ENCODE measurements at places on chromosomes 13 and 19.

DNA sequence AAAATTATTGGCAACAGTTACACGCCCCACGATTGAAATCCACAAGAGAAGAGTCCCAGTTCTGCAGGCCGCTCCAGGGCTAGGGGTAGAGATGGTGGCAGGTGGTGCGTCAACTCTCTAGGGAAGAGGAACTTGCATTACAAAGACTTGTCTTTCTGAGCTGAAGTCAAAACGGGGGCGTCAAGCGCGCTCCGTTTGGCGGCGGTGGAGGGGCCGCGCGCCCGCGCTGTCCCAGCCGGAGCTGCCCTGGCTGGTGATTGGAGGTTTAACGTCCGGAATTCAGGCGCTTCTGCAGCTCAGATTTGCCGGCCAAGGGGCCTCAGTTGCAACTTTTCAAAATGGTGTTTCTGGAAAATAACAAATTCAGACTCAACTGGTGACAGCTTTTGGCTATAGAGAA lies 38.9 kb downstream of the SOX1 start:
- DNase-seq = no peak

GRCh38 chr13:31166591-31166990 lies 4.9 kb upstream of the HSPH1 start:
- no peak for DNase-seq

- no peak for DNase-seq
Observed at GRCh38 chr13:80469105-80469852, 128.4 kb upstream of the SPRY2 start.

- no peak for DNase-seq
Observed at GRCh38 chr19:28542394-28543243, 670.3 kb downstream of the UQCRFS1 start.

DNA sequence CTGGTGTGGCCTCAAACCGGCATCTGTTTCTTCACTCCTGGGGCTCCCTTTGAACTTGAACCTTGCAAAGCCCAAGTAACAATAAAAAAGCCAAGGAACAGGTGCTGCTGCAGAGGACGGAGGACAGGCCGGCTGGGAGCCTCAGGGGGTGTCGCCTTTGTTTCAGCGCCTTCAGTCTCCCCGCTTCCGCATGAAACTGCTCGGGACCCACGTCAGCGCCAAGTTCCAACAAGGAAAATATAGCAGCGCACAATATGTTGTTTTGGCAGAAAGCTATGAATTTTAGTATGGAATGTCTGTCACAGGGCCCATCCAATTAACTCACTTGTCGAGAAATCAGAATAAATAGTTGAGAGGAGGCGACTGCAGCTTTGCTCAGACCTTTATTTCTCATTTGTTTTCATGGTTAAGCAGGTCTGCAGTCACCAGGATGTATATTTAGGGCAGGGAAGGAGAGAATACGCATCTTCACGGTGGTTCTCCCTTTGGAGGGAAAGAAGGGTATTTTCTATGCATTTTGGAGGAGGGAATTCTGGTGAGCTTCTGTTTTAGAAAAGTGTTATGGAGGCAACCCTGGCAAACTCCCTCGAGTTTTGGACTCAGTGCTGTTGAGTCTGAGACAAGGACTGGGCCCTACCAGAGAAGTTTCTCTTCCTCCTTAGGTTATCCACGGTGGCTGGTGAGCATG lies 34.3 kb upstream of the MEDAG start:
- no peak for DNase-seq

- no peak for DNase-seq
Observed at GRCh38 chr13:102517959-102518358, 78.8 kb upstream of the TPP2 start.

- DNase-seq = no peak
Observed at GRCh38 chr19:11401808-11402543, 17.1 kb downstream of the RGL3 start.

DNA sequence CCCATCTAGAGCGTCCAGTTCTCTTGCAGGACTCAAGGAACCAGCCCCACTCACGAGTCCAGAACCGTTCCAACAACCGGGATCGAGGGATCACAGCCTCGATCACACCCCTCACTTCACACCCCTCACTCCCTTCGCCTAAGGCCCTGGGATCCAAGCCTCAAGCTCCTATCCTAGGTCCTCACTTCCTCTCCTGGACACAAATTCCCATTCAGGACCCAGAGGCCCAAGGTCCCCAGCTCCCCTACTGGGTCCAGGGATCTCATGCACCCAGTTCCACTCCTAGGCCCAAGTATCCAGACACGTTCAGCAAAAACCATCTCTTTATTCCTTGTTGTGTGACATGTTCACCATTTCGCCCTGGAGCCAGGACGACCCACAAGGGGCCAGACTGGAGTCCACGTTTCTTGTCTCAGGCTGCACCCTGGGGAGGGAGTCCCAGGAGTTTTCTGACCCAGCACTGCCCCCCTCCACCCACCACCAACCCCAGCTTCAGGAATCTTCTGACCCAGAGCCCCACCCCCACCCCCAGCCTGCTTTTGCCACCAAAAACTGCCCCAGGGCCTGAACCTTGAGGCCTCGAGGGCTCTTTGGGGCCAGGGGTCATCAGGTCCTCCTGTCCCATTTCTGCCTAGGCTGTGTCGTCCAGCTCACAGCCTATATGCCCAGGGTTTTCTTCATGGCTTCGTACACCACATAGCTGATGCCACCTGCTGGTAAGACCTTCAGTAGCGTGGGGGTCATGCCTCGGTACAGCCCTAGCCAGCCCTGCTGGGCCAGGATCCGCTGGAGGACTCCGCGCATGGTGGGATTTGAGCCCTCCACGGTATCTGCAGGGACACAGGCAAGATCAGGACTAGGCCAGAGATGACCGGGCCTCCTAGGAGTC lies 1.4 kb upstream of the KHSRP start:
- DNase-seq = no peak

DNA sequence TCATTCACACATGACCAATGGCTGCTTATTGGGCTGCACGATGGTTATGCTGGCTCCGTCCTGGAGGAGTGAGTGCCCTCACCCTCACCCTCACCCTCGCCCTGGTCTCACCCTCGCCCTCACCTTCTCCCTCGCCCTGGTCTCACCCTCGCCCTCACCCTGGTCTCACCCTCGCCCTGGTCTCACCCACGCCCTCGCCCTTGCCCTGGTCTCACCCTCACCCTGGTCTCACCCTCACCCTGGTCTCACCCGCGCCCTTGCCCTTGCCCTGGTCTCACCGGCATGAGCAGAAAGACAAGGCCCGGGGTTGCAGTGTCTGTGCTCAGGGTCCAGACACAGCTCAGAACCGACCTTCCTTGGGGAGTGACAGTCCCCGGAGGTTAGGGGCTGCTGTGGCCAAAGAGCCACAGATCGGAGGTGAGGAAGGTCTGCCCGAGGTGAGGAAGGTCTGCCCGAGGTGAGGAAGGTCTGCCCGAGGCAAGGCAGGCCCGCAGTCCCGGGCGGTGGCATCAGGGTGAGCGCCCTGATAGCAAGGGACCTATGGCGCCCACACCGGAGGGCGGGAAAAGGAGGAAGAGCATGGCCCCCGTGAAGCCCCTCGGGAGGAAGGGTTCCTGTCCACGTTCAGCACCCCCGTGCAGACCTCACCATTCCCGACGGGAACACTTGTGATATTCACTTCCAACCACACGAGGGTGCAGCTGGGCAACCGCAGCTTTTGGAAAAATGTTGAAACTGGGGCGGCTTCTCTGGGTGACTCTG lies 65.6 kb downstream of the MCF2L start:
- no peak for DNase-seq

- no peak for DNase-seq
Observed at GRCh38 chr13:99686157-99686572, 184.9 kb downstream of the TM9SF2 start.

- DNase-seq = no peak
Observed at GRCh38 chr13:35818633-35819067, 312.5 kb downstream of the DCLK1 start.

GRCh38 chr13:79037197-79037596 lies 368.9 kb downstream of the RBM26 start:
- DNase-seq = no peak

DNA sequence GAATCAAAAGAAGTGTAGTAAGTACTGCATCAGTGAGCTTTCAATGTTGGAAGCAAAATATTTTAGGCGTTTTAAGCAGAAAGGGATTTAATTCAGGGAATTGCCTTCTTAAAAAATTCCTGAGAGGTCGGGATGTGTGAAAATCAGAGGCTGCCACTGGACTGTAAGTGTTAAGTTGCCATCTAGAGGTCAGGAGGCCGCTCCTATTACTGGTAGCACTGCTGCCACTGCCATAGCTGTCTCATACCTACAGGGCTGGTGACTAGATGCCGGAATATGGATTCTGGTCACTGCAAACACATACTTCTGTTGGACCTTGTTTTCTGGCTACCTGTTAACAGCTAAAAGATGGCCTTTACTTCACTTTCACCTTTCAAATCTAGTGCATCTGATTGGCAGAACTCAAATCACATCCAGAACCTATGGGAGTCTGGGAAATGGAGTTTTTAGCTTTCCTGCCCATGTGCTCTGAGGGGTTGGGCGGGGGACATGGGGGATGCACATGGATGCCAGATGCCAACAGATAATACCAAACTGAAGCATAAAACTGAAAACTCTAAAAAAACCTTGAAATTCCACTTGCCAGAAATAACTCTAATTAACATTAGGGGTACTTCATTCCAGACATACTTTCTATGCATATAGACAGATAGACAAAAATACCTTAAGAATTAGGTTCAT lies 29.8 kb downstream of the DGKH start:
- DNase-seq = no peak

DNA sequence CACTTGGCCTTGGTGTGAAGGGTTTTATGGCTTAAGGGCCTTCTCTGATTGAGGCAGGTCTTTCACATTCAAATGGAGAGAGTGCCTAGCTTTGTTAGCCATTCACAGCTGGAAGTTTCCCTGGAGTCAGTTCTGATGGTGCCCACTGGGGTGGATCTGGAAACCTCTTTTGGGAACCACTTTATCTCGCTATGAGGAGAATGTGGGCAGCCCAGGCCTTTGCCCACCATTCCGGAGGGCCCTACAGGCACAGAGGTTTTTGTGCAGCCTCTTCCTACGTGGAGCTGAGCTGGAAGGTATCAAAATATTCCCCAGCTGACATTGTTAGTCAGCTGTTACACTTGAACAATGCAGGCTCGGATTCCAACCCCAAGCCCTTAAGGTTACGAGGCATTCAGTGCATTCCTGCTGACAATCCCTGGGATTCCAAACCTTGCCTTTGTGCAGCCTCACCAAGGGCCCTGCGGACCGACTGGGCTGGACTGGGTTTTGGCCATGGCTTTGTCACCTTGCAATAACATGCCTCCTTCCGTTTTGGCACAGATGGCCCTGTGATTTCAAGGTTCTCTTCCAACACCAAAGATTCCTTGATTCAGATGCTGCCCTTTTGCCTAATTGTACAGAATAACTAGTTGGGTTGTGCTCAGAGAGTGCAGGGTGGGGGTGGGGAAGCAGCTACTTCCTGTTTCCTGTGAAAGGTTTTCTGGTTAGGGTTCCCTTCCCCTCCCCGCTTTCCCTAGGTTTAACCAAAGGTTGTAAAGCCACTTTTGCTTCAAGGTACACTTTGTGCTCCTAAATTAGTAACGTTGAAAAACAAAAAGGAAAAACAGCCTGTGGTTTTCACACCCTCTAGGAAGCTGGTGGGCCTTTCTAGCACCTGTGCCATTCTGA lies 27.0 kb downstream of the SAE1 start:
- DNase-seq = no peak

DNA sequence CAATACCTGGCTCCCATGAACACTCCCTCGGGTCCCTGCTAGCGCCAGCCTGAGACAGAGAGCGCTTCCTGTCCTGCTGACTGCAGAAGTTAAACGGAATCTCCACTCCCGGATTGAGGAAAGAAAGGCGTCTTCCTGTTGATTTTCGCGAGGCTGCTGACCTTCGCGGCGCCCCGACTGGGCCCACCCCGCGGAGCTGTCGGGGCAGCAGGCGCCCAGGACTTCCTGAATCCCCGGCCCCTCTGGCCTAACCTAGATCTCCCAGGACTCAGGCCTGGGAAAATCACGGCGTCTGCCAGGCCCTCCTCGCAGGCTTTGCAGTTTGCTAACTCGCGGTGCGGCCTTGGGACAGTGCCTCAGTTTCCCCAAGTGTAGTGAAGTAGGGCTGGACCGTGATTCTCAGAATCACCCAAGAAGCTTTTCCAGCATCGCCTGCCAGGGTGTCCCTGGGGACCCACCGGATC lies 108.8 kb downstream of the KCTD15 start:
- no peak for DNase-seq

DNA sequence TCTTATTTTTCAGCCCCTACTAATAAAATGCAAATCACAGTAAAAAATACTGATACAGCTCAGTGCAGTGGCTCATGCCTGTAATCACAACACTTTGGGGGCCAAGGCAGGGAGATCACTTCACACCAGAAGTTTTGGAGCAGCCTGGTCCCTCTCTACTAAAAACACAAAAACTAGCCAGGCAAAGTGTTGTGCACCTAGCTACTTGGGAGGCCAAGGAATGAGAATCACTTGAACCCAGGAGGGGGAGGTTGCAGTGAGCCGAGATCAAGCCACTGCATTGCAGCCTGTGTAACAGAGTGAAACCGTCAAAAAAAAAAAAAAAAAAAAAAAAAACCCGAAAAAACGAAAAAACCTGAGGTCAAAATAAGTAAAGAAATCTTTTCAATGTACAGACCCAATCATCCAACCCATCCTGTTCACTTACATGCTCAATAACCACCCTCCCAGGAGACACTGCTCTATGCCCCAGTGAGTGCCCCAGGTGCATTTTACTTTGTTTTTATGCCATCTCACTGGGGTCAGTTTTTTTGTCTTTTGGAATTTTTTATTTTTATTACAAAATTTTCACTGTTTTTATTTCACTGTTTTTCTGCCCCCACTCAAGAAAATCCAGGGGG lies 107.0 kb downstream of the ZNF486 start:
- DNase-seq = no peak

- DNase-seq = no peak
Observed at GRCh38 chr19:10625003-10625761, at the start of gene SLC44A2. Gene SLC44A2, plus strand, starts transcription at chr19:10625553. Its CDS starts 81 bp downstream, at chr19:10625634.

- DNase-seq = no peak
Observed at GRCh38 chr19:13885826-13886365, 9.0 kb downstream of the NANOS3 start.

DNA sequence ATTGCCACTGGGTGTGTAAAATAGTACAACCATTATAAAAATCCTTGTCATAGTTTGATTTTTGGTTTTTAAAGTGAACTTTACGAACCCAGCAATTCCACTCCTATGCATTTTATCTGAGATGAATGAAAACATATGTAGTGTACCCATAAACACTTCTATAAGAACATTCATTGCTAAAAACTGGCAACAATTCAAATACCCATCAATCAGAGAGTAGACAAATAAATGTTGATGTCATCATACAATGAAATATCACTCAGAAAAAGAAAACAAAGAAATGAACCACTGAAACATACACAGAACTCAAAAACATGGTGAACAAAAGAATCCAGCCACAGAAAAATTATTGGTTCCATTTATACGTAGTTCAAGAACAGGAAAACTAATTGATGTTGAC lies 202.3 kb downstream of the ABCC4 start:
- DNase-seq = no peak

GRCh38 chr13:21823416-21823815 lies 152.5 kb downstream of the FGF9 start:
- no peak for DNase-seq

DNA sequence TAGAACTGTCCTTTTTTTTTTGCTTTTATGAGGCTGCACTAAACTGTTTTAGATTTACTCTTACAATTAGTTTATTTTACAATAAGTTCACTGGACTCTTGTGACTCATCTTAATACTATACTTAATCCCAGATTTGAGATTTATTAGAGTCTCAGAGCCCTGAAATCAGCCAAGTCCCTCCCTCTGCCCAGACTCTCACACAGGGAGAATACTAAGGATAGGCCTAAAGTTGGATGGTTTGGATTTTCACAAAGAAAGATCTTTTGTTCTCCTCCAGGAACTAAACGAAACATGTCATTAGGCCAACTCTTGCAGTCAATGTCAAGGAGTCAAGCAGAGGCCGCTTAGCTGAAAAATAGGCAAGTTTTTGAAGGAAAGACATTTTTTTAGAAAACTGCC lies 42.7 kb upstream of the MIR17HG start:
- DNase-seq = no peak

All from T-helper 9 cell (primary cell).